Left kidney (tissue), 8 donors: ENCODE measurements at places on chromosomes 3 and 15.

DNA sequence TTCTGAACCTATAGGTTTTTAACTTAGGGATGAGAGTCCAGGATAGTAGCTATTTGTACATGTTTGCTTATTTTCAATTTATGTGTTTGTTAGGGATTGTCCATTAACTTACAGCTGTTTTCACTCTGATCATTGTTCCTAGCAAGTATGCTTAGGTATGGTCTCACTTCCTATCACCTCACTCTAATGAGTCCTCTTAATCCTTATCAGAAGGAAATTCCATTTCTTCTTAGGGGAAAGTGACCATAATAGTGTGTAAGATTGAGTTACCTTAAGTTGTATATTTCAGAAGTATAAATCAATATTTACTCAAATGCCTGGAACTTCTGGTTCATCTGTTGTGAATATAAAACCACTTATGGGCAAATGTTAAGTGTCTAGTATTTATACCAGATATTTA is 53.0 kb downstream of the PIAS1 start:
- no peak for DNase-seq

GRCh38 chr3:11275926-11276325 is 3.7 kb downstream of the ATG7 start:
- DNase-seq = no peak

DNA sequence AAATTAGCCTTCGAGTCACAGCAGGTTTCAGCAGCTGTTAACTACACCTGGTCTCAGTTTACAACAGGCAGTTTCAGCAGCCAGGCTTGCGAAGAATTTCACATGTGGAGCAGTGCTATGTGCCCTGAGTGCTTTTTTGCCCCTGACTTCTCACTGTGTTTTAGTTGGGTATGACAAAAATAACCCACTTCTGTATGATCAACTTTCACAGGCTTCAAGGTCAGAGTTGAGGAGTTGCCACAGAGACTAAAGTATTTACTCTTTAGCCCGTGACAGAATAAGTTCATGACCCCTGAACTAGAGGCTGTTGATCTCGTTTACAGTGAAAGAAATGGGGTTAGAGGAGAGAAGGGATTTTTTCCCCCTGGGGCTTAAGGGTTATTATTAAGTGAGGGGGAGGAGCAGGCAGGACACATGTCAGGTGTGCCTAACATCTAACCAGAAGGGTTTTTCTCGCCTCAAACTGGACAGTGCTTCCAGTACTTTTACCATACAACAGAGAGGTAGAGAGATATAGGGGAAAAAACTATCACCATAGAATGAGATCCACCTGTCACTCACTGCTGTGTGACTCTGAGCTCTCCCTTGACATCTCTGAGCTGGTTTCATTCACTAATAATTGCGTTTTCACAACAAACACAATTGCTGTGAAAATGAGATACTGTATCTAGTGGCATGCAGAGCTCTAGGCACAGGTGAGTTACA is 14.0 kb upstream of the TOPBP1 start:
- no peak for DNase-seq

DNA sequence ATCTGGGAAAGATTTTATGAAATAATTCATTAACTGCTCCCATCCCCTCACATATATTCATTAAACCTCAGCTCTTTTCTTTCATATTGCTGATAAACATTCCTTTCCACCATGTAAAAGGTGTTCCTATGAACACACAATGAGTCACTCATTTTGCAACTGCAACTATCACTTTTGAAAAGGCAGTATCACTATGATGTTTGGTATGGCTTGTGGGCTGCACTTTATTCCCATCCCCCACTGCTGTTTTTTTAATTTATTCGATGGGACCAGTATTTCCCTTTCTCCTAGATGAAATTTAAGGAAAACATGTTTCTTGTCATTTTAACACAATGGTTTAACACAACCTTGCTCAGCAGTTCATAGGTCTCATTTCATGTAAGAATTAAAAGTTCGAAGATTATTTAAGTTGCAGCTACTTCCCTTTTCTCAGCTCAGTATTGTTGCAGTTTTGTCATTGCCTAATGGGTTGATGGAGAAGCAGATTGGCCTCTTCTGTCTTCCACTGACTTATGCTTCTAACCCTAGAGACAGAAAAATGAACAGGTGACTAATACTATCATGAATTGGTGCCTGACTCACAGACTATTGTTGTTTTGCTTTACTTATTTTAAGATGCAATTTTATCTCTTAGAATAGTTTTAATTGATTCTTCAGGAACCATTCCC is 280.3 kb downstream of the ZPLD1 start:
- DNase-seq = no peak

GRCh38 chr3:23761440-23761896 is 44.3 kb upstream of the UBE2E1 start:
- DNase-seq = no peak

DNA sequence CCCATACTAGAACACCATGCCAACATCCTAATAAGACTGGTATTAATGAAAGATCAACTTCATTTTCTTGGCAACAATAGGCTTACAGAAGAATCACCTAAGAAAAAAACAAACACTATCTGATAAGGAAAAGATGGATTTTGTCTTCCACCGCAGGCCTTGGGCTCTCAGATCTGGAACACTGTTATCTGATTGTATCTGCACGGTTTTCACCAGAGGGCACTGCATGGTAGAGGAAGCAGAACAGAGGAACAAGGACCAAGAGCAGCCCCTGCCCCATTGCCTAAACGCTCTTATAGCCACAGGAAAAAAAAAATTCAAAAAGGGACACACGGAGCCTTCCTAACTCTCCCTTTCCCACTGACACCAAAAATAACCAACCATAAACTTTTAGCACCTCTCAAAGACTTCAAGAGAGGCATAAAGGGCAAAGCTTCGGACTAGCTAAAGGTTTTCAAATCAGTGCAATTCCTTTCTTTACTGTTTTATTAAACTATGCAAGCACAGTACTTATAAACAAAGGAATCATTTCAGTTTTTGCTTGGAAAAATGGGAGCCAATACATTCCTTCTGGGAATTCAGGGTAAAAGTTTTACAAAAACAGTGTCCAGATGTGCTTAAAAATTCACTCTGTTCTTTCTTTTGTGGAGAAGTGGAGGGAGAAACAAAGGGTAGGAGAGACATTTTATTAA is 23.3 kb downstream of the IL17RD start:
- no peak for DNase-seq

DNA sequence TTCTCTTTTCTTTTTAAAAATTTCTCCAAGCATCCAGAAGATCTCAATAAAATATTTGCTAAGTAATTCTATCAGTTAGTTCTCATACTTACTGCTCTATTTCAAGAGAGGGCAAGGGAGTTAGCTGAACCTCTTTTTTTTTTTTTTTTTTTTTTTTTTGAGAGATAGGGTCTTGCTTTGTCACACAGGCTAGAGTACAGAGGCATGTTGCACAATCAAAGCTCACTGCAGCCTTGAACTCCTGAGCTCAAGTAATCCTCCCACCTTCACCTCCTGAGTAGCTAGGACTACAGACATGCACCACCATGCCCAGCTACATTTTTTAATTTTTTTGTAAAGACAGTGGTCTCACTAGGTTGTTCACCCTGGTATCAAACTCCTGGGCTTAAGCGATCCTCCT is 21.4 kb downstream of the HDC start:
- no peak for DNase-seq

DNA sequence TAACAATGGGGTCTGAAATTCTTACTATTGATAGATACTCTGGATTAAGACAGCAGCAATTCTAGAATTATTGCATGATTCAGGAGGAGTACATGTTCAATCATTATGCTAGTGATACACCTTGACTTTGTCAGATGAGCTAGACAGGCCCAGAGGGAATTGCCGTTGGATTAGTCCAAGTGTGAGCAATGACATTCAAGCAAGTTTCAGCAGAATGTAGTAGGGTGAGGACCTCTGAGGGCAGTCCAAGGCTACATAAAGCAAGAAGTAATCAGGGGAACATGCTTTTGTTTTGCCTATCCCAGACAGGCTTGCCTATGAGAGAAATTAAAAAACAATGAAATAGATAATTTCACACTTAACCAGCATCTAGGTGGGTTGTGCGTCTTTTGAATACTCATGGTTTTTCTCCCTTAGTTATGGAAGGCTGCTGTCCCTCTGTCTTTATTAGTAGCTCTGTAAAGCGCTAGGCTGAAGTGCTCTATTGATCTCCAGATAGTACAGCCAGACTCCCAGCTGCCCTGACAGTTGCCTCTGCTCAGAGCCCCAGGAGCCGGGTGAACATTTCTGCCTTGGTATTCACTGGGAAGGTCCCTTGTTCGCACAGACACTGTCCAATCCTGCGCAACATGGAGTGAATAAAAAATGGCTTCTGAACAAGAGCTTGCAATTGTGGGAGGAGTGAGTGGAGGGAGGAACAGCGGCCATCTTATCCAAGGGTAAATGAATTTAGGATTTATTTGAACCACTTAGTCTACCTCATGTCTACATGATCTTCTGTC is 316.6 kb upstream of the ONECUT1 start:
- DNase-seq = no peak

DNA sequence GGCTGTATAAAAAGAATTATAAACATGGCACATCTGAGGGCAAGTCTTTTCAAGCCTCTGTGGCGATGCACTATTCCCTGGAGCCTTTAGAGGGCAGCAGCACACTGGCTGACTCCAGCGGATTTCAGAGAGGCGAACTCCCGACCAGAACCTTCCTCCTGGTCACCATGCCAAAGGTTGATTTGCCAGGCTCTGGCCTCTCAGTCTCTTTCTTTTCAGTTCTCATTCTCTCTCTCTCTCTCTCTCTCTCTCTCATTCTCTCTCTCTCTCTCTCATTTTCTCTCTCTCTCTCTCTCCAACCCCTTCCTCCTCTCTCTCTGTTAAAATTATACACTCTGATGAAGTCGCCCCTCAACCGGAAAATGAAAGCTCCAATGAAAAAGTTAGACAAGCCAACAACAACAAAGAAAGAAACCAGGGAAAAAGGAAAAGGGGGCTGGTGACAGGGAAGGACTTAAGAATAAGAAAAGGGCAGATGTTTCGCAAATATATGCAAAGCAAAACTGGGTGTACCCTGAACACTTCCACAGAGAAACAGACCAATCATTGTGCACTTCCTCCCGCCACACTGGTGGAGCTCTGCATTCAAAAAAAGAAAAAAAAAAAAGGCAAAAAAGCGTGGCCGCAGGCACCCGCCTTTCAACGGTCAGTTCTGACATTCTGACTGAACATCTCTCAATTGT is 90.2 kb downstream of the TIGIT start:
- peak; percentile 82 for DNase-seq

DNA sequence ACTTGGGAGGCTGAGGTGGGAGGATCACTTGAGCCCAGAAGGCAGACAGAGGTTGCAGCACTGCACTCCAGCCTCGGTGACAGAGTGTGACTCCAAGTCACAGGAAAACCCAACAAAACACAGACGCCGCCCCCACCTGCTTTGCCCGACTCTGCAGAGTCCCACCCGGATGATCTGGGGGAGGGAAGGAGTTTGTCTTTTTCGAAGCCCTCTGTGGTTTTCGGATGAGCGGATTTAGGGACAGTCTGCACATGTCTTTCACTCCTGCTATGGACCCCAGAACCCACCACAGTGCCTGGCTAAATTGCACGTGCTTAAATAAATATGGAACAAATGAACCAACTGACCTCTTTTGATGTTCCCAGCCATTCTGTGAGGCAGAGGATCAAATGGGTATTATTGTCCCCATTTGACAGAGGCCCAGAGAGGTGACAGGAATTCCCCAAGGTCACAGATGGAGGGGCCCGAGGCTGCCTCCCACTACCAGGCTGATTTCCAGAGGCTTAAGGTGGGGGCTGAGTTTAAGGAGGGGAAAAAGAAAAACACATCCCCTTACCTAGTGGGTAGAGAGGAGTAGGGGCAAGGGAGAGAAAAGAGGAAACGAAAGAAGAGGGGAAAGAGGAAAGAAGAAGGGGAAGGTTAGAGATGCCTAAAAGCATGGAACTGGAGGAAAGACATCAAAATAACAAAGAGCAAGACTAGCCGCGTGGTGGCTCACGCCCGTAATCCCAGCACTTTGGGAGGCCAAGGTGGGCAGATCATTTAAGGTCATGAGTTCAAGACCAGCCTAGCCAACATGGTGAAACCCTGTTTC is 59.4 kb upstream of the TFRC start:
- DNase-seq = no peak

- DNase-seq = peak; percentile 52
These were observed 235.2 kb downstream of the GREM1 start for GRCh38 chr15:32952901-32953532.

GRCh38 chr3:23387286-23387918 is 184.3 kb downstream of the UBE2E2 start:
- DNase-seq = no peak

DNA sequence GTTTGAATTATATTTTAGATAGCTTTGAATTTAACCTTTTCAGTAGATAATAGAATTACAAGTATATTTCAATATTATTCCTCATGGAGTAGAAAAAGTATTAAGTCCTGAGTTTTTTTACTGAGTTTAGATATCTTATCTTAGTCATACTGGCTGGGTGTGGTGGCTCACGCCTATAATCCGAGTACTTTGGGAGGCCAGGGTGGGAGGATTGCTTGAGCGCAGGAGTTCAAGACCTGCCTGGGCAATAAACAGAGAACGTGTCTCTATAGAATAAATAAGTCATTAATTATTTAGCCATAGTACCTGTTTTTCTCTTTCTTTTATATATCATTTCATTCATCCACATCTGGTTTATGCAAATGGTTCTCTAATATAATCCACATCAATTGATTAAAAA is 9.9 kb downstream of the RAP2B start:
- no peak for DNase-seq

- DNase-seq = no peak
These were observed 3.1 kb upstream of the CAMKV start for GRCh38 chr3:49872801-49873281.

DNA sequence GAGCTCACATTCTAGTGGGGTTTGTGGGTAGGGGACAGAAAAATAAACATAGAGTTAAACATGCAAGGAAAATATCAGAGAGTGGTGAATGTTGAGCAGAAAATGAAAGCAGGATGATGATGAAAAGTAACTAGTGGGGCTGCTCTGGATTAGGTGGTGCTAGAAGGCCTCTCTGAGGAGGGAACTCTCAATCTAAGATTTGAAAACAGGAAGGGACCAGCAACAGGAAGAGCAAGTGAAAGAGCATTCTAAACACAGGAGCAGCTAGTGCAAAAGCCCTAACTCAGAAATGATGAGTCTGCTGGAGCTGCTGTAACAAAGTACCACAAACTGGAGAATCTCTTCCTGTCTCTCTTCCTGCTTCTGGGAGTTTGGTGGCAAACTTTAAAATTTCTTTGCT is 468.6 kb upstream of the AGTR1 start:
- DNase-seq = no peak

DNA sequence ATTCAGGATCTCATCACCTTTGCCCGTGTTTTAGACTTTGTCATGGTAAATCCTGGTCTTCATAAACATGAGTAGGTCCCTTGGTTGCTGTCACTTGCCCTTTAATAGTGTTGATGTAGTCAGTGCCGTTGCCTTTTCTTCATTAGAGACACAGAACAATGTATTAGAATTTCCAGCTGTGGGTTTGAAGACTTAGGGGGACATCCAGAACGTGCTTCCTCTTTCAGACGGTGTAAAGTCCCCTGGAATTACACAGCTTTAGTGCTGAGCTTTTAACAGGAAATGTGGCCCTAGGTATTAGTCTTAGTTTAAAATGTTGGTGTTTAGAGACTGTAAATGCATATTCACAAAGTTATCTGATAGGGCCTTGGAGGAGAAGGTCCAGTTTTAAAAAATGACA is 8.8 kb upstream of the LRCH3 start:
- DNase-seq = no peak

GRCh38 chr15:47620960-47621681 is 96.2 kb upstream of the SEMA6D start:
- no peak for DNase-seq
